ENCODE measurements at places on chromosomes 4 and X. TPM values are rescaled to one million over a fixed set of nuclear protein-coding genes. Genes with fewer than 3 reads are reported as not detected.

- DNase-seq = no peak
Observed at GRCh38 chr4:162274354-162274753, 110.6 kb upstream of the FSTL5 start.

DNA sequence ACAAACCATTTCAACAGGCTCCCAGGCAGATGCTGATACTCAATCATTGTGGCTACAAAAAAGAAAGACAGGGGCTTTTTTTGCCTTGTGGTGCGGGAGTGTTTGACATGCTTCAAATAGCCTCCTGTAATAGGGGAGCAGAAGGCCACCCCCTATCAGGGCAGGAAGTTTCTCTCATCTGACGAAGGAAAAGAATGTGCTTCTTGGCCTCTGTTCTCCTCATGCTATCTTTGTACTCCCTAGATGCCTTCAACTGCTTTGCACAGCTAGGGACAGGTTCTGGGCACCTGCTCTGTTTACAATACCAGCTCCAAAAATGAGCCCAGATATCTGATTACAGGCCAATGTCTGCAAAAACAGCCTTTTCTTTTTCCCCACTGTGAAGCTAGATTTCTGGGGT, 391.1 kb downstream of the STIM2 start:
- DNase-seq = no peak

DNA sequence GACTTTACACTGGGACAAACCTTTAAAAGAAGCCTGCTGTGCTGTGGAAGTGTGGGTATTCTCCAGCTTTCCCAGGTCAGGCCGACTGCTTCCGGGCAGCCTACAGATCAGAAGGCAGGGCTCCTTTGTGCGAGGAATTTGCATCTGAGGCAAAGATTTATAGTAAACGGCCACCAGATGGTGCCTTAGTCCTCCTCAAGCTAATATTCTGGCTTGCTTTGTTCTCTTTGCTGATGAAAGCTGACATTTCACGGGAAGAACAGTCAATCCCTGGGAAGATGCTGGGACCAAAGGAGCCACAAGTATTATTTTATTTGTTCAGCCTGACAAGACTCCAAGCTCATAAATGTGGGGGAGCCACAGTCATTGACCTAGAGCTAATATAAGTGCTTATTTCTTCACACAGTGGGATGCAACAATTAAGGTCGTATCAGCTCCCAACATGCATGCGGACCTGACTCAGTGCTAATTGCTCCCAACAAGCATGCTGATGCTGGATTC, 120.7 kb upstream of the TRIM2 start:
- DNase-seq = no peak

AMER1 gene
- total RNA-seq = 4.0 TPM

CTAG1A gene
- total RNA-seq = not detected

GRCh38 chr4:15469402-15470127, at the start of gene CC2D2A:
Gene CC2D2A, plus strand, starts transcription at chr4:15469882. Its CDS starts 6,051 bp downstream, at chr4:15475933.
- DNase-seq = no peak

GRCh38 chr4:45292844-45293243, 566.5 kb upstream of the GNPDA2 start:
- DNase-seq = no peak

Data from esophagus squamous epithelium (tissue), 5 donors.